ENCODE measurements at places on chromosomes 5 and 9.
A peak's percentile ranks its signal among the peaks of the same experiment; 100 is the strongest.

DNA sequence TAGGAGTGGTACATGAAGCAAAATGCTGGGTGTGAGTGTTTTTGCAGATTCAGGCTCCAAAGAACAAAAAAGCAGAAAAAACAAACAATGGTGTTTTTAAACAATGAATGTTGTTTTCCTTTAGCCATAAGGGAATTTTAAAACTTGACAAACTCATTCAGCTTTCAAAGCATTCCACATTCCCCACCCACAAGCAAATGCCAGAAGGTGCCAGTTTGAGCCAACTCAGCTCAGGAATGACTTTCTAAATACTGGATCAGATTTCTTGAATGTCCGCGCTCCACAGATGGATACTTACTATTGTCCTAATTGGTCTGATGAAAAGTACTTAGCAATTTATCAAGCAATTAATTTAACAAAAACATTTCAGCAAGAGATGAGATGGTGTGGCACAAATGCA is 12.9 kb upstream of the MOB3B start:
- DNase-seq, result no peak

- no peak for DNase-seq
These were observed 216.0 kb upstream of the KLF4 start for GRCh38 chr9:107705521-107705920.

DNA sequence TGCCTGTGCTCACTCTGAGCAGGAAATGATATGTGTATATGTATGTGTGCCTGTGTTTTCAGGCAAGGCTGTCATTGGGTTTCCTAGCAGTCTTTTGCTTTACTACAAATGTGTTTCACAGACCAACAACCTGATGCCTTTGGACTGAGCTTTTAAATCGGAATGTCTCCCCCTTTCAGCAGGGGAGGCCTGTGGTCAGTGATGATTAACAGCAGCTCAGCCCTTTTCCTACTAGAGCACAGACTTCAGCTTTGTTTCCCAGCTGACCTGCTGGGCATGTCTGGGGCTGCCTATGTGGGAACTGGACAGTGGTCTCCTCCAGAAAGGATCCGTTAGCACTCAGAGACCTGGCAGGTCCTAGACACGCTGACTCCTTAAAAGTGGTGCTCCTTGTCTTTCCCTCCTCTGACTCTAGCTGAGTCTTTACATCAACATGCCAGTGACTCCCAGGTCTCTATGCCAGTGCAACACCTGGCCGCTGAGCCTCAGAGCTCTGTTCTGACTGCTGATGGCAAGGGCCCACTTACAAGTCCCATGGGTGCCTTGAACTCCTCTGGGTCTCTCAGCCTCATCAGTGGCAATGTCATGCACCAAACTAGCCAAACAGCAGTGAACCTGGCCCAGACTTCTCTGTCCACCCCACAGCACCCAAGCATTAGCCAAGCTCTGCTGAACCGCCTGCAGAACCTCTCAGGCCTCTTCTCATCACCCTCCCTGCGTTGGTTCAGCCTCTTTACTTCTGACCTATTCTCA is 7.7 kb downstream of the MACROH2A1 start:
- peak; percentile 93 for DNase-seq

DNA sequence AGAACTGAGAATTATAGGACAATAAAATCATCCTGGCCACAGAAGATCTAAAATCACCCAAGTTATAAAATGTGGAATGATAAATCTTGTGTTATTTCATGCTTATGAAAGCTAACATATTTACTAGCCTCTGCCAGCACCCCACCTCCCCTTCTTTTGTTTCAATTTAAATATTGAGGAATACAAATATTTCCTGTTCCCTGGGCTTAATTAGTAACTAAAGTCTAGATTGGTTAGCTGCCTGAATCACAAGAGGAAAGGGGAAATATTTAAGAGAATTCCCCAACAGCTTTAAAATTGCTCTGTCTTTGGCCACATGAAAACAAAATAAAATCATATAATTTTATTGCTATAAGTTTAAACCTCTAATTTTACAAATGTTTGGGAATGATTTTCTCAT is 287.0 kb downstream of the PRELID2 start:
- no peak for DNase-seq

DNA sequence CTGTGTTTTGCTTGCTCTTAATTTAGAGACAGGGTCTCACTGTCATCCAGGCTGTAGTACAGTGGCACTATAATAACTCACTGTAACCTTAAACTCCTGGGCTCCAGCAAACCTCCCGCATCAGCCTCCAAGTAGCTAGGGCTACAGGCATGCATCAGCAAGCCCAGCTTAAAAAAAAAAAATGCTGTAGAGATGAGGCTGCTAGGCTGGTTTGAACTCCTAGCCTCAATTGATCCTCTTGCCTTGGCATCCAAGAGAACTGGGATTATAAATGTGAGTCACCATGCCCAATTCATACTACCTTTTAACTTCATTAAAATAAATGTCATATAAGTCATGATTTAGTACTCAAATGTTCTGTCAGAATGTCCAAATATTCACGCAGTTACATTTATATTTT is 2195.7 kb upstream of the C9orf72 start:
- DNase-seq, result no peak

GRCh38 chr9:135494791-135495559 is 5.5 kb upstream of the MRPS2 start:
- DNase-seq, result no peak

GRCh38 chr9:129726322-129727160 is 26.3 kb downstream of the PTGES start:
- no peak for DNase-seq

DNA sequence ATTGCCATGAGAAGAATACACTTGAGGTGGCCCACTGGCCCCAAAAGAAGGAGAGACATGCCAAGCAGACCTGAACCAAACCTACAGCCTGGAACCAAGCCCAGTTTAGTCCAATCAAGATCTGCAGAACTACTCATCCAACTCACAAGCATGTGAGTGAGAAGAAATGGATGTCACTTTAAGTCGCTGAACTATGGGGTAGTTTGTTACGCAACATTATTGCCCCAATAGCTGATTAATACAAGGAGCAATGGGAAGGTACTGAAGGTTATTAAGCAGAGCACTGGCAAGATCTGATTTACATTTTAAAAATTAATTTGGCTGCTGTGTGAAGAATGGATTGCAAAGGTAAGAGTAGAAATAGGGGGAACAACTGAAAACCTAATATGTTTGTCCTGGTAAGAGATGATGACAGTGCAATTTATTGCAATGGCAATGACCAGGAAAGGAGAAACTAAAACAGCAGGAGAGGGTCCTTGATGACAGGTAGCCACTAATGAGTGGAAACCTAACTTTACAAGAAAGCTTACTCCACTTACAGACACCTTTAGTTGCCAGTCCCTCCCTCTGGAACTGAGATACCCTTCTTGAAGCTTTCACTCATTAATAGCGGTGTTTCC is 132.9 kb upstream of the GRIA1 start:
- no peak for DNase-seq

DNA sequence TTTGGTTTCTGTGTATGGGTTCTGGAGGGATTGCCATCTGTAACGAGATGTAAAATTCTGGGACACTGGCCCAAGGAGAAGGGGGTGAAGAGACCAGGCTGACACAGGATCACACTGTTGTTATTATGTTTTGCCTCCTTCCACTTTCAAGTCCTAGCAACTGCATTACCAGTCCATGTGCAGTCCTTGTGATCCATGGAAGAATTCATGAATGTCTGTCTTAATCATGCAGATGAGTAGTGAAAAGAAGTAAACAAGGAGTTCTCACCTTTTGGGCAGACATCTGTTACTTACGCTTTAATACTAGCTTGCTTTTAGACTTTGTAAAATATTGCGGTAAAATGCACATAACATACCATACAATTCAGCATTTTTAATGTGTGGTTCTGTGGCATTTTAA is 18.3 kb downstream of the MEGF10 start:
- no peak for DNase-seq

DNA sequence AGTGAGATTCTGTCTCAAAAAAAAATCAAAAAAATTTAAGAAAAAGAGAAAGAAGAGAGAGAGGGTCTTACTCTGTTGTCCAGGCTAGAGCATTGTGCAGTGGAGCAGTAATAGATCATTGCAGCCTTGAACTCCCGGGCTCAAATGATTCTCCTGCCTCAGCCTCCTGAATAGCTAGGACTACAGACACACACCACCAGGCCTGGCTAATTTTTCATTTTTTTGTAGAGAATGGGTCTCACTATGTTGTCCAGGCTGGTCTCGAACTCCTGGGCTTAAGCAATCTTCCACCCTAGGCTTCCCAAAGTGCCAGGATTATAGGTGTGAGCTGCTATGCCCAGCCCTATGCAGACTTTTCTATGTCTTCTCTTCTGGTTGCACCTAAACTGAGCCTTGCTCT is 25.0 kb downstream of the RRAGA start:
- no peak for DNase-seq

- no peak for DNase-seq
These were observed 459.1 kb downstream of the SPOCK1 start for GRCh38 chr5:137040024-137040423.

- no peak for DNase-seq
These were observed 38.2 kb upstream of the EXOC3 start for GRCh38 chr5:404666-405241.

DNA sequence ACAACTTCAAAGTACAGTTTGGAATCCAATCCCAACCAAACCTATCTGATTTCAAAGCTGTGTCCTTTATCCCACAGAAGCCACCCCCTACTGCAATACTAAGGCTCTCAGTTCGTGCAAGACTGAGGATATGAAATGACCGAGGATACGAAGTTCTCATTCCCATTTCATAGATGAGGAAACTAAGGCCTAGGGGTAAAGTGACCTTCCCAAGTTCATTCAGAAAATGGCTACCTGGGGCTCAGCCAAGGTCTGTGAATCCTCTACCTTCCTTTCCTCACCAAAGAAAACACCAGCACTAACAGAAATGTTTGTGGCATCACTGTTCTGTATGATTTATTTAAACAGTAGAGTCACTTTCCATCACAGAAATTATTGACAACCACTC is 5.4 kb downstream of the KIAA1191 start:
- no peak for DNase-seq

GRCh38 chr5:178388386-178389025 is 155.9 kb upstream of the PHYKPL start:
- no peak for DNase-seq

- no peak for DNase-seq
These were observed 81.2 kb upstream of the MAP3K1 start for GRCh38 chr5:56734091-56734694.

GRCh38 chr9:78630966-78631365 is 334.0 kb downstream of the PSAT1 start:
- no peak for DNase-seq

DNA sequence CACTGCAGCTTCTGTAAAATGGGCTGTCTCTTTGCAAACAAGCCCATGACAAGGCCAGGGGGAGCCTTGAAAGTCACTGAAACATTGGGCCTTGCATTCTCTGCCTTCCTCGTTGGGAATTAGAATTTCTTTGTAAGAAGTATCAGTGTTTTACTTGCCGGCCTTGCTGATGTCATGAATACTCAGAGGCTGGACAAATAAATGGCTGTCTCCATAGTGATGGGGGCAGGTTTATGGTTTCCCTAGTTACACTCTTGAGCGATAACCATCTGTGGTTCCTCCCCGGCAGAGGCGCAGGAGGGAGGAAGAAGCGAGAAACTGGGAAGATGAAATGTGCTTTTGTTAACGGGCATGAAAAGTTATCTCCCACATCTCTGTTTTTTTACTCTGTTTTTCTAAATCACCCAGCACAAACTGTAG is 272.7 kb upstream of the PANK3 start:
- DNase-seq, result peak; percentile 34

GRCh38 chr9:4674783-4675182 is 4.6 kb upstream of the CDC37L1 start:
- DNase-seq, result no peak

GRCh38 chr9:93577078-93577974 is 942 bp downstream of the PHF2 start:
- no peak for DNase-seq

GRCh38 chr5:40784027-40784653 is 14.0 kb downstream of the PRKAA1 start:
- no peak for DNase-seq

GRCh38 chr5:45521067-45521466 is 175.1 kb downstream of the HCN1 start:
- DNase-seq, result no peak

GRCh38 chr5:175718401-175719108 is 60.7 kb downstream of the HRH2 start:
- no peak for DNase-seq

DNA sequence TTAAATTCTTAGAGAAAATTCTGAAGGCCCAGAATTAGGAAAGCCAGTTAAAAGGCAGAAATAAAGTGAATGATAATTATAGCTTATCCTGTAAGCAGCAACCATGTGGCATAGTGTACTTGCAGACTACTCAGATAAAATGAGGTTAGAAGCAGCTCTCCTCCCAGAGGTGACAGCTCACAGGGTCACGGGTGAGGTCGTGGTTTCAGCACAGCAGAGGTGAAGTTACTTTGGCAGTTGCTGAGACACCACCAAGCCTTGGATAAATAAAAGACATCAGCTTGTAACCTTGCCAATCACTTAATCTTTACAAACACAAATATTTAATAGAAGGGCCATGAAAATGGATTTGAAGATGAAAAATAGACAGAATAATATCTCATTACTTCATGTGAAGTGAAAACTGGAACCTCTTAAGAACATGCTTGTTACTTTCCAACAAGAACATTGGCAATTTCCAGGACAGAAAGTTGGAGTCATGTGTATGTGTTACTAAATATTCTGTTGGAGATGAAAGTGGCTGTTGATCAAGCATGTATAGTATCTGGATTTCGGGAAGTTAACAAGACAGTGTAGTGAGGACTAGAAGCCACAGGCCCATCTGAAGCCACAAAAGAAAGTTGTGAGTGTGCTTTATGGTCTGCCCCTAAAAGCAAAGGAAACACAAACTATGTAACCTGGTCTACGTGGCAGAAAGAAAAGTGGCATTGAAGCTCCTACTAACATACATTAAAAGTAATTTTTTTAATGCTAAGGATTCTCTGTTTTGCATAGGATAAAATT is 134.4 kb downstream of the ERCC6L2 start:
- DNase-seq, result no peak
